Placental epithelial cell (primary cell): ENCODE measurements at places on chromosomes 11 and 22. TPM values are rescaled to one million over a fixed set of nuclear protein-coding genes. Genes with fewer than 3 reads are reported as not detected.

Gene OTOG
- total RNA-seq: not detected in 2 replicates

Gene KRTAP5-10
- not detected in 2 replicates for total RNA-seq

Gene IGF2
- 2,734 and 9,662 TPM in 2 replicates for total RNA-seq

Gene TNNI2
- total RNA-seq: 1.2 TPM in 1 of 2 replicates, not detected in the other

Gene IGLL5
- not detected in 2 replicates for total RNA-seq

Gene ACTN3
- not detected in 2 replicates for total RNA-seq

Gene MIF
- total RNA-seq: 210 and 316 TPM in 2 replicates

Gene MS4A15
- total RNA-seq: not detected in 2 replicates

Gene LMO1
- total RNA-seq: not detected in 2 replicates

Gene LRRC74B
- total RNA-seq: not detected in 2 replicates

Gene PYGM
- 0.22 and 0.39 TPM in 2 replicates for total RNA-seq

Gene OR8G1
- total RNA-seq: not detected in 2 replicates

Gene KCNK4
- total RNA-seq: under 0.01 TPM in 1 of 2 replicates, not detected in the other

Gene LMNTD2
- 3.3 and 10.6 TPM in 2 replicates for total RNA-seq

Gene CHCHD10
- 0.87 and 4.7 TPM in 2 replicates for total RNA-seq

Gene MUC2
- total RNA-seq: not detected in 2 replicates
